ENCODE measurements at places on chromosomes 6 and 20.

DNA sequence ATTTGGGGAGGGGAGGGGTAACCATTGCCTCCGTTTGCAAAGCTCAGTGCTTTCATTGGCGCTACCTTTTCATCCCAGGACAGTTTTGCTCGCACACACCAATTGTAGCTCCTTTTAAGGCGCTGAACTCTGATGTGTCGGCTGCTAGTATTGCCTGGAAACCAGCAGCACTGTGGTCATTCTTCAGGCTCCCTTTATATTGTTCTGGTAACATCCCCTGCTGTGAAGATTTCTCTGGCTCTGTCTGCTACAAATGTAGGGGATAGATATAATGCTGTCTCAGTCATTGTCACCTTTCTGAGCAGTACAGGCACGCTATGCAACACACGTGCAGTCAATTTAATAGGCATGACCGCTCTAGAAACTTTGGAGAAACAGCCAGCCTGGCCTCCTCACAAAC lies 172.9 kb upstream of the SASH1 start:
- DNase-seq, result no peak

- no peak for DNase-seq
These were observed 2.7 kb downstream of the SRF start for GRCh38 chr6:43173591-43174262.

GRCh38 chr20:60223174-60223573 lies 265.0 kb downstream of the CDH26 start:
- no peak for DNase-seq

DNA sequence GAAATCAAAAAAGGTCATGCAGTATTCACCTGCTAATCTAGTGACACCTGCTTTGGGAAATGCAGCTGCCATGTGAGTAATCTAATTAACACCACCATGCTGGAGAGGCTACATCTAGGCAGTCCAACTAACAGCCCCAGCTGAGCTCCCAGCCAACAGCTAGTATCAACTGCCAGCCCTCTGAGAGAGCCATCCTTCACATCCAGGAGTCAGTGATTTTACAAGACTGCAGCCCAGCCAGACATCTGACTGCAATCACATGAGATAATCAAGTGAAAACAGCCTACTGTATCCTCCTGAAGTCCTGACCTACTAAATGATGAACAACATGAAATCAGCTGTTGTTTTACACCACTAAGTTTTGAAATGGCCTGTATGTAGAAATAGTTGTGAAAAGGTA lies 298.4 kb downstream of the TRDN start:
- DNase-seq, result no peak

DNA sequence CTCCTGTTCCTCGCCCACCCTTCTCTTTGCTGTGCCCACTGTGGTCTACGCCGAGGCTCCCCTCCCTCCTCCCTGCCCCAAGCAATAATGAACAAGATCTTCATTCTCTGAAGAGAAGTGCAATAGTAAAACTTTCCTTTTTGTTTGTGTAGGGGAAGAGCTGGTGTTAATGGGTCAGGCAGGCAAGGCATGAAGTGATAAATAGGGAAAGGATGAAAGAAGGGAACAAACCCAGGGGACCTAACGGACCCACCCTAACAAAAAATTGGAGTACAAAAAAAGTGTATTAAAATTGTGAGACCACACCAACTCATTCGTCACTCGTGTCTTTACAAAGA lies 66.9 kb downstream of the ZBTB2 start:
- DNase-seq, result no peak

- no peak for DNase-seq
These were observed 23.0 kb upstream of the STK38 start for GRCh38 chr6:36570264-36570663.

DNA sequence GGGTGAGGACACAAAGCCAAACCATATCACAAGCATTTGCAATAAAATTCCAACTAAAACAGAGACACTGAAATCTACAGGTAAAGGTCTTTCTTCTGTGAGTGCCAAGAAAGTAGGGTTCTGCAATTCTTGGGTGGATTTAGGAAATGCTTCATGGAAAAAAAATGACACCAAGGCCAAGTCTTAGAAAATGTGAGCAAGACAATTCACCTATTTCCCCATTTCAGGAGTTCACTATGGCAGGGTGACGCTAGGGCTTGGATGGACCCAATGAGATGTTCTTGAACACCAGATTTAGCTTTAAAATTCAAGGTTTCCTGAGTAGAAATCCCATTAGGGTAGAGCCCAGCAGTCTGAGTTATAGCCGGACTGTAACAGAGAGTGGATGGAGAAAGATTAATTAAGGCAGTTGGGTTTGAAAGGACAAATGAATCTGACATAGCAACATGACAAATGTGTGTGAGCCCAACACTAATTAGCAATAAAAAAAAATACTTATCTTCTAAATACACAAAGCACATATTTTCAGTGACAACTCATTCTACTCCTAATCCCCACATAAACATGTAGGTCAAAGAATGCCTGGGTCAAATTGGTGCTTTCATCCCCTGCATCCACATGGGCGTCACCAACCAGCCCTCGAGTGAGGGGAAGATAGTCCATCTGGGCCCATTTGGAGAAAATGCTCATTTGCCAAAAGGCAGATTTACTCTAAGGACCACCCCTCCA lies 180.4 kb upstream of the JARID2 start:
- no peak for DNase-seq

DNA sequence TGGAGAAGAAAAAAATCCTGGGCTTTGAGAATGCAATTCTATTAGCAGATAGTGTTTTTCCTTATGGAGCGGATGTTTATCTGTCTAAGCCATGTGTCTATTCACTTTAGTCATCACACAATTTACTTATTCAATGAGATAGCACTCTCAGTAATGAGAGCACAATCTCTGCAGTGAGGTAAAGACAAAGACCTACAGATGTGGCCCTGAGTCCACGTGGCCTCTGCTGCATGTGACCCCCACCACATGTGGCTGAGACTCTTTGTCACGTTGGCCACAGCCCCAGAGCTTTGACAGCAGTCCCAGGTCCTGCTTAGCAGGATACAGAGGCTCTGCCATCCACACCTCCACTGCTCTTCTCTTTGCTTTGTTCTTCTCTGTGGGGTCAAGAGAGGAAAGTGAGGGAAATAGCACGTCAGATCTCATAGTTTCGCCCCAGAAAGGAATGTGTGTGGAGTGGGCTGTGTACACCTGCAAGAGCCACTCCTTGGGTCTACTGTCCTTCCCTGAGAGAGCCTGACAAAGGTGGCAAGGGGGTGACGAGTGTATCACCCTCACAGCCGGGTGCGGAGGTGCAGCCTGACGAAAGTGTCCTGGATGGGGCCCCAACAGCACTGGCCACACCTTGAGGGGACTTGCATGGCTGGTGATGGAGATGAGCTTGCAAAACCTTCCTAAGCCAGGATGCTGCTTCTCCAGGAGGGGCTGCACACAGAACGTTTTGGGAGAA lies 40.7 kb downstream of the ZNF831 start:
- DNase-seq, result no peak

DNA sequence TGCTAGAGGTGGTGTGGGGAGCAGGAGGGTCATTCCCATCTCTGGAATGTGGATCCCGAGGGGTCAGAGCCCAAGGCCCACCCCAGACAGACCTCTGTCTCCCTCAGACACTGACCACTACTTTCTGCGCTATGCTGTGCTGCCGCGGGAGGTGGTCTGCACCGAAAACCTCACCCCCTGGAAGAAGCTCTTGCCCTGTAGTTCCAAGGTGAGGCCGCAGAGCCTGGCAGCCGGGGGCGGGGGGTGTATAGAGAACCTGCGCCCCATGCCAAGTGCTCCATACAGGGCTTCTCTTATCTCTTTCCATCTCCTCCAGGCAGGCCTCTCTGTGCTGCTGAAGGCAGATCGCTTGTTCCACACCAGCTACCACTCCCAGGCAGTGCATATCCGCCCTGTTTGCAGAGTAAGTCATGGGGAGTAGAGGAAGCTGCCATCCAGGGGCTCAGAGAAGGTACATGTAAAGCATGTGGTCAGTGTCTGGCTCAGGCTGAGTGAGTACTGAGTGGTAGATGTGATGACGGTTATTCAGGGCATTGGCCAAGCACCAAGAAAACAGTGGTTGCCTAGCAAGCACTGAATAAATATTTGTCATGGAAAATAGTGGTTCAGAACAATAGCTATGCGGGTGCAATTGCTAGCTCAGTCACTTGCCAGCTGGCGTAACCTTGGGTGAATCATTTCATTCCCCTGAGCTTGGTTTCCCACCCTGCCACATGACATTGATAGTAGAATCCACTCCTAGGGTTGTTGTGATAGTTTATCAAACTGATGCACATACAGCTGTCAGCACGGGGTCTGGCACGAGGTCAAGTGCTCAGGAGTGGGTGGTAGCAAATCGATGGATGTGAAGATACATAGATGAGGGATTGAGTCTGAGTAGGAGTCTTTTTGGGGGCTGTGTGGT lies 3.5 kb downstream of the PIGT start:
- no peak for DNase-seq

- no peak for DNase-seq
These were observed 108.7 kb downstream of the GPX5 start for GRCh38 chr6:28634411-28634760.

GRCh38 chr20:5822569-5822968 lies 72.4 kb downstream of the SHLD1 start:
- no peak for DNase-seq

DNA sequence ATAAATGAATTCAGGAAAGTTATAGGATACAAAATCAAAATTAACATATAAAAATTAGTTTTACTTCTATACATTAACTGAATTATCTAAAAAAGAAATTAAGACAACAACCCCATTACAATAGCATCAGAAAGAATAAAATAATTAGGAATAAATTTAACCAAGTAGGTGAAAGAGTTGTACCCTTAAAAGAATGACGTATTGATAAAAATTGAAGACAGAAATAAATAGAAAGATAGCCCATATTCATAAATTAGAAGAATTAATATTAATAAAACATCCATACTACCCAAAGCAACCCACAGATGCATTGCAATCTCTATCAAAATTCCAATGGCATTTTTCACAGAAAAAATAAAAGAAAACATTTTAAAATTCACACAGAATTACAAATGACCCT lies 242.8 kb downstream of the MMUT start:
- DNase-seq, result no peak

Measured in activated T-helper 1 cell treated with Interleukin-2 at 50 U/mL for 16 hours (primary cell).